ENCODE measurements at places on chromosomes 7 and 10. TPM values are rescaled to one million over a fixed set of nuclear protein-coding genes. Genes with fewer than 3 reads are reported as not detected.

Gene IFIT1
- total RNA-seq, result not detected

Gene PAPSS2
- 1.1 TPM for total RNA-seq

Gene APBB1IP
- not detected for total RNA-seq

Gene RNLS
- total RNA-seq, result 16.6 TPM

Gene ARHGAP21
- 91.6 TPM for total RNA-seq

Gene TEX36
- not detected for total RNA-seq

Gene NPS
- total RNA-seq, result not detected

Gene PNLIPRP1
- not detected for total RNA-seq

Gene CPVL
- total RNA-seq, result 3.4 TPM

Gene PRF1
- total RNA-seq, result not detected

Gene ACBD7
- 0.48 TPM for total RNA-seq
